ENCODE measurements at places on chromosomes 3 and 15. TPM values are rescaled to one million over a fixed set of nuclear protein-coding genes. Genes with fewer than 3 reads are reported as not detected.
A peak's percentile ranks its signal among the peaks of the same experiment; 100 is the strongest.

DNA sequence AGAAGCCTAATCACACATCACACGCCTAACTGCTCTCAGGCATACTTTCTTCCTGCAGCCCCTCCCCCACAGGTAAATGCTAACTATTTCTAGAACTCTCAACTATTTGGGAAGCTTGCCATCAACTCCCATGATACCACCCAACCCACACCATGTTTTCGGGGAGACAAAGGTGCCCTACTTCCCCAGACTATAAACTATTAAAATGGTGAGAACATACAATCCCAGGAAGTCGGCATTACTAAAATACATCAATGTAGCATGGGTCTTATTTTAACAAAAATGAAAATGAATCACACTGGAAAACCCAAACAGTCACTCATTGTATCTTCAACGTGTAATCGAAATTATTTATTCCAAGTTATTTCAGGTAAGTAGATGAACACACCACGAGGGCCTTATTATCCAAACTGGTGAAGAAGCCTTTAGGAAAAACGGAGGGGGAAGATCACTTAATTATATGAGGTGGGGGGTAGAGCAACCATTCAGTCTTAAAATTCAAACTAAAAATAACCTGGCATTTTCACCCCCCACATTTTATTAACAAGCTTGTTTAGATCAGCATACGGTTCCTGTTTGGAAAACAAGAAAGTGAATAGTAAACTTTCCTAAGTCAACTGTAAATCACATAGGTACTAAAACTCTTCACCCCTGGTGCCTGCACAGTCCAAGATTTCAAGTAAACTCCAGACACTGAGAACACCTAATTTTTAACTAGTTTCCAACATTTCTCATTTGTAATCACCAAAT is 1.9 kb downstream of the TBL1XR1 start:
- H3K4me3 ChIP-seq = peak overlapping the region; percentile 99
- peak overlapping the region; percentile 100 for H3K27ac ChIP-seq
- H3K27me3 ChIP-seq = no peaks in the 10 kb centered on the region
- peaks cover 51% of the 10 kb centered on the region for H3K4me1 ChIP-seq

- H3K27ac ChIP-seq = no peak overlapping the region
- no peak overlapping the region for H3K4me3 ChIP-seq
- H3K4me1 ChIP-seq = no peaks in the 10 kb centered on the region
- H3K36me3 ChIP-seq = peaks cover 10% of the 10 kb centered on the region
- no peaks in the 10 kb centered on the region for H3K27me3 ChIP-seq
Observed at GRCh38 chr15:84023636-84024035, 211.9 kb upstream of the GOLGA6L4 start.

- H3K27ac ChIP-seq = no peak overlapping the region
- H3K36me3 ChIP-seq = no peaks in the 10 kb centered on the region
Observed at GRCh38 chr15:71806452-71806931, 3.9 kb upstream of the NR2E3 start.

ADAMTS9 gene
- 142 TPM for total RNA-seq

DNA sequence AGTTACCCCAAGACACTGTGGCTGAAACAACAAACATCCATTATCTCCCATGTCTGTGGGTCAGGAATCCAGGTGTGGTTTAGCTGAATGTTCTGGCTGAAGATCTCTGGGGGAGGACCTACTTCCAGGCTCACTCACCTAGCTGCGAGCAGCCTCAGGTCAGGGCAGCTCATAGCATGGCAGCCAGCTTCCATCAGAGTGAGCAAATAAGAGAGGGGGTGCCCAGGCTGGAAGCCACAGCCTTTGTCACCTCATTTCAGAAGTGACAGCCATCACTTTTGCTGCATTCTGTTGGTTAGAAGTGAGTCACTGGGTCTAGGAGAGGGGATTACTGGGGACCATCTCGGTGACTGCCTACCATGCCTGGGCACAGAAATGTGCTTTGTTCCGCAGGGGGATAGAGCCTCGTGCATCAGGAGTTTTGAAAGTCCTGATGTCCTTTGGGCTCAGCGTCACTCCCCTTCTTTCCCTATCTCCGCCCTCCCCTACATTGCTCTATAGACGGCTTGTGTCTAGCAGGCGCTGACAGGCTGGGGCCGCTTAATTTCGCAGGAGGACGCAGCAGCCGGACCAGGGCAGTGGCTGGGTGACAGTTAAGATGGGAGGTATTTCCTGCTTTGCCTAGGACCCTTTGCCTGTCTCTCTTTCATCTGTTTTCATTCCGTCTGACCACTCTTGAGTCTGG is 25.4 kb downstream of the TGM4 start:
- no peaks in the 10 kb centered on the region for H3K4me1 ChIP-seq
- no peak for DNase-seq
- no peak overlapping the region for H3K4me3 ChIP-seq
- no peak overlapping the region for H3K27ac ChIP-seq
- H3K36me3 ChIP-seq = no peaks in the 10 kb centered on the region

- H3K27ac ChIP-seq = no peak overlapping the region
- peaks cover 28% of the 10 kb centered on the region for H3K36me3 ChIP-seq
- no peak overlapping the region for H3K4me3 ChIP-seq
- H3K27me3 ChIP-seq = no peaks in the 10 kb centered on the region
- DNase-seq = no peak
Observed at GRCh38 chr3:33037471-33037870, 59.5 kb downstream of the GLB1 start.

VEPH1 gene
- total RNA-seq = not detected

DNA sequence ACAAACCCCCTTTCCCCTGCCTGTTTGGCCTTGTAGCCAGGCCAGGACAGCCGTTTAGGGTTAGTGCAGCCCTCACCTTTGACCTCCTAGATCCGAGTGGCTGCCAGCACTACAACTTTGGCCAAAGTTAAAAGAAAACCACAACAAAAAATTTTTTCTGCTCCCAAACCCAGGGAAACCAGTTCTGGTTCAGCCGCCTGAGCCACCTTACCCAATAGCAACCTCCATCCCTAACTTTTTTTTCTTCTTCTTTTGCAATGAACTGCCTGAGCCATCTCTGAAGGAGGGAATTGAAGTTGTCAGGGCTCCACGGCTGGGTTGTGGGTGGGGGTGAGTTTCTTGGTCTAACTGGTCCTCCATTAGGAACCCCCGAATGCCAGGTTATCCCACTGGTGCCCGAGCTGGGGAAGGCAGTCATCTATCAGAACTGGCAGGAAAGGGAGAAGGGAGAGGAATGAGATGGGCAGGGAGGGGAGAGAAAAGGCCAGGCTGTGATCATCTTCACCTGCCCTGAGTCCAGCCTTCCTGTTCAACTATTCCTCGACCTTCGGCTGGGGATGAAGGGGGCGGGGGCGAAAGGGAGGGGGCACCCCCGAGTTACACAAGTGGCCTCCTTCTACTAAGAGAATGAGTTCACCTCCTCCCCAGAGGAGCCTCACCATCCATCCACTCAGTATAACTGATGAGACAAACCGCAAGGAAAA is 6.2 kb upstream of the NR2F2 start:
- no peak for DNase-seq
- peaks cover 61% of the 10 kb centered on the region for H3K4me1 ChIP-seq
- H3K36me3 ChIP-seq = no peaks in the 10 kb centered on the region

DNA sequence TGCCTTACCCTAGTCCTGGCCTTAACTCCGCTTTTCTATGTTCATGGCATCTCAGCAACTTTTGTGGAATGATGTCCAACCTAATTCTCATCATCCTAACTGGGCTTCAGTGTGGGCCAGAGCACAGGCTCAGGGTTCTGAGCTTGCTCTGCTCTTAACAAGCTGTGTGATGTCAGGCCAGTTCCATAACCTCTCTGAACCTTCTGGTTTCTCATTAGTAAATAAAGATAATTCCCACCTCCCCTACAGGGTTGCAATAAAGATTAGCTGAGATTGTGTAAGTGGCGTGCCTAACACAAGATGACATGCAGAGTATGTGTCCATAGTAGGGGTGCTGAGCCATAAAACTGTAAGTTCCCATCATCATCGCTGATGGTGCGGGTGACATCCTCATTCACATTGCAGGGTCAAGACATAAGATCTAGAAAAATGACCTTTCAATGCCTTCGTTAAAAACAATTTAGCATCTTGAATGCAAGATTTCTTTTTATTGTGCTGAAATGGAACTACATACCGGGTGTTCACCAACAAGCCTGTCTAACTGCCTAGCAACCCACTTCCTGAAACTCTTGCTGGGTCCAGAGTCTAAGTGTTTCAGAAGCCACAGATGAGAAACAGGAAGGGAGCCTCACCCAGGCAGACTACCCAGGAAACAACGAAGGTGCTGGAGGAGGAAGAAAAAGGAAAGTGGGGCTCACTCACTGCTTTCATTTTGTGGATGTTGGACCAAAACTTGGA is 36.2 kb downstream of the CDCP1 start:
- H3K4me1 ChIP-seq = peaks cover 21% of the 10 kb centered on the region
- no peaks in the 10 kb centered on the region for H3K36me3 ChIP-seq
- no peak overlapping the region for H3K4me3 ChIP-seq
- no peak for DNase-seq
- H3K27ac ChIP-seq = no peak overlapping the region
- H3K27me3 ChIP-seq = no peaks in the 10 kb centered on the region

CBLB gene
- total RNA-seq = 35.7 TPM

GOLGA8S gene
- 0.17 TPM for total RNA-seq

DNA sequence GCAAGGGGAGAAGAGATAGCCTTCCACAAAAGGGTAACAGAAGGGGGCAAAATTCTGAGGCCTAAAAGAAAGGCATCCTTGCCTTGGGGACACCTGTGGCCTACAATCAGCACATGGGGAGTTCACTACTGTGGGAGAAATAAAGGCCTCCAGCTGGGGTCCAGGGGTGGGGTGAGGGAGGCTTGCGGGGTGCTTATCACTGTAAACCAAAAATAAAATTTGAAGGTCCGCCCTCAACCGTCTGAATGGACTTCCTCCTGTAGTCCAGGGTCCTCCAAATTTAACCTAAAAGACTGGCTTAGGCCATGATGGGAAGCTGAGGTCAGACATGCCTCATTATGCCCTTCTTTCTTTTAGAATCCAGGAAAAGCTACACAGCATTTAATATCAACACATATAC is 2.1 kb upstream of the POLR2M start:
- peaks cover 26% of the 10 kb centered on the region for H3K4me1 ChIP-seq
- peaks cover 7% of the 10 kb centered on the region for H3K36me3 ChIP-seq
- H3K27ac ChIP-seq = no peak overlapping the region
- no peaks in the 10 kb centered on the region for H3K27me3 ChIP-seq
- H3K4me3 ChIP-seq = no peak overlapping the region

DNA sequence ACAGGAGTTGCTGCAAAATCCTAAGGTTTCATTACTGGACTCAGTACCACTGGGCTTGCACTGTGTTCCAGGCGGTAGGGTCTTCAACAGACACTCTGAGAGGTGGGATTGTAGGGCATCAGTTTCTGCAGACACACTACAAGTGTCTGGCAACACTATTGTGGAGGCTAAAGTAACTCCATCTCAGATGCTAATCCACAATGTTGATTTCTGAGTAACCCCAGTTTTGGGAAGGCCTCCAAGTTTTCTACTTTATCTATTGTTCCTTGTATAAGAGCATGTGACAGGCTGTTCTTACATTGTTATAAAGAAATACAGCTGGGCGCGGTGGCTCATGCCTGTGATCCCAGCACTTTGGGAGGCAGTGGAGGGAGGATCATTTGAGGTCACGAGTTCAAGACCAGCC is 2.5 kb upstream of the ABHD5 start:
- no peaks in the 10 kb centered on the region for H3K36me3 ChIP-seq
- peaks cover 27% of the 10 kb centered on the region for H3K4me1 ChIP-seq
- H3K4me3 ChIP-seq = no peak overlapping the region
- no peak overlapping the region for H3K27ac ChIP-seq

CSK gene
- total RNA-seq = 23.7 TPM

DNA sequence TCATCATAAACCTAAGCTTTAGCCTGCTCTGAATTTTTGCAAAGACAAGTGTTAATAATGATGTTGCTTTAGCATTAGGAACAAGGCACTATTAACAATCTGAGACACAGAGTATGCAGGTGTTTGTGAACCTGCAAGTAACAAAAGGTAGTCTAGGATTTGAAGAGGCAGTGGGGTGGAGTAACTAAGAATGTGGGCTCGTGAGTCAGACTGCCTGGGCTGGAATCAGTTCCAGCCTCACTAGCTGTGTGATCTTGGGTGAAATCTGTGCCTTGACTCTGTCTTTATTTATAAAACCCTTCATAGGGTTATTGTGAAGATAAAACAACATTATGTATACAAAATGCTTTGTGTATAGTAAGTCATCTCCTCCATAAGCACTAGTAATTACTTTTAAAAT is 610.6 kb upstream of the CFAP20DC start:
- no peaks in the 10 kb centered on the region for H3K27me3 ChIP-seq
- H3K36me3 ChIP-seq = no peaks in the 10 kb centered on the region
- no peak overlapping the region for H3K27ac ChIP-seq
- DNase-seq = no peak

ZNF80 gene
- total RNA-seq = not detected

CCRL2 gene
- total RNA-seq = 1.1 TPM
